ENCODE measurements at places on chromosomes 6 and 20. TPM values are rescaled to one million over a fixed set of nuclear protein-coding genes. Genes with fewer than 3 reads are reported as not detected.

The TDRD6 gene
- total RNA-seq, result not detected

The SAMD10 gene
- total RNA-seq, result 9.5 TPM

The FAM83C gene
- total RNA-seq, result not detected

The PNLDC1 gene
- total RNA-seq, result not detected

The KIAA0408 gene
- total RNA-seq, result 2.0 TPM

The PRSS16 gene
- total RNA-seq, result 2.8 TPM

The MUCL3 gene
- under 0.01 TPM for total RNA-seq

The OTOR gene
- not detected for total RNA-seq

The LAMA2 gene
- total RNA-seq, result 2.7 TPM

The OR12D3 gene
- total RNA-seq, result not detected

The PBOV1 gene
- total RNA-seq, result not detected

The SLC35F1 gene
- not detected for total RNA-seq

The PCK1 gene
- not detected for total RNA-seq

The ARG1 gene
- not detected for total RNA-seq

The KIF6 gene
- 0.22 TPM for total RNA-seq

The LTA gene
- not detected for total RNA-seq

The HCRTR2 gene
- not detected for total RNA-seq

The MCHR2 gene
- total RNA-seq, result not detected

The RNF144B gene
- total RNA-seq, result 6.3 TPM

The COL9A1 gene
- total RNA-seq, result not detected

The APOBEC2 gene
- total RNA-seq, result not detected

The C2 gene
- not detected for total RNA-seq

The FILIP1 gene
- 0.07 TPM for total RNA-seq

The IYD gene
- total RNA-seq, result not detected

The MRAP2 gene
- not detected for total RNA-seq

The GSTA2 gene
- not detected for total RNA-seq

The FAM209B gene
- total RNA-seq, result not detected

The ANKEF1 gene
- 4.0 TPM for total RNA-seq

The SGK1 gene
- total RNA-seq, result 175 TPM

The PI3 gene
- total RNA-seq, result not detected

The TEAD3 gene
- total RNA-seq, result 15.3 TPM

The LY6G6F gene
- total RNA-seq, result not detected

The TRAPPC3L gene
- not detected for total RNA-seq

The TPX2 gene
- 147 TPM for total RNA-seq

The BTN1A1 gene
- total RNA-seq, result not detected

The ZNF334 gene
- total RNA-seq, result 2.2 TPM

The LIME1 gene
- 19.1 TPM for total RNA-seq

The LPIN3 gene
- total RNA-seq, result 17.8 TPM

The MROH8 gene
- 0.43 TPM for total RNA-seq

The TTK gene
- total RNA-seq, result 44.7 TPM

The PNPLA1 gene
- not detected for total RNA-seq

The ELOVL5 gene
- 101 TPM for total RNA-seq

The MEI4 gene
- 0.06 TPM for total RNA-seq

The CDKAL1 gene
- 18.2 TPM for total RNA-seq

The RSPH4A gene
- total RNA-seq, result not detected

All from epithelial cell of proximal tubule (primary cell).